Activated naive CD8-positive, alpha-beta T cell treated with anti-CD3 and anti-CD28 coated beads for 36 hours (primary cell): ENCODE measurements at places on chromosomes 7 and 10.

DNA sequence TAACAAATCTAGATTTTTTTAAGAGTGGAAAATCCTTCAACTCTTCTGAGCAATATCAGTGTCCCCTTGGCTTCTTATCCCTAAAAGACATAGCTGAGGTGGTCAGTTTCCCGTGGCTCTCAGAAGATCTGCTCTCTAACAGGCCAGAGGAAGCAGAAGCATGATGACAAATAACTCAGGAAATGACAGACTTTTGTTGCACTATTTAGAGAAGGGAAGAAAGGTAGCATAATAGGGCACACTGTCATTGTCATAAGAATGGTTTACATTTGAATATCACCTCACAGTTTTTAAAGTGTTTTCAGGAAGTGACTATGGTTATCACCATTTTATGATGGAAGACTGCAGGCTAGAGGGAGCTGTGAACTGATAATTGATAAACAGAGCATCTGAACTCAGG lies 33.6 kb upstream of the RAPGEF5 start:
- DNase-seq: no peak

- no peak for DNase-seq
Observed at GRCh38 chr7:84658286-84658685, 463.7 kb upstream of the SEMA3A start.

DNA sequence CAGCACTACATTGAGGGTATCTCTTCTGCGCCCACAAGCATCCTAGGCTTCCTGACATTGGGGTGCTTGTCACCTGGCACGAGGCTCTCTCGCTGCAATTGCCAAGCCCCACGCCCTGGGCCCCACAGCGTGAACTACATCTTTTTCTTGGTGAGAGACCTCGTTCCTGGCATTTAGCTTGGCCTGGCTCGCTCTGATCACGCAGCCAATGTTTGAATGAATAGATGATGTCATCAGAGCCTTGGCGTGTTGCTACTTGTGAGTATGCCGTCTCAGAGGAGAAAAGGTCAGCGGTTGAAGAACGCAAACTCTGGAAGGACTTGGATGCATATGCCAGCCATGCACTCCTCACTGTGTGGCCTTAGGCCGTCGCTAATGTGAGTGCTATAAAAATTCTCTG lies 150.2 kb upstream of the AUTS2 start:
- DNase-seq: no peak

DNA sequence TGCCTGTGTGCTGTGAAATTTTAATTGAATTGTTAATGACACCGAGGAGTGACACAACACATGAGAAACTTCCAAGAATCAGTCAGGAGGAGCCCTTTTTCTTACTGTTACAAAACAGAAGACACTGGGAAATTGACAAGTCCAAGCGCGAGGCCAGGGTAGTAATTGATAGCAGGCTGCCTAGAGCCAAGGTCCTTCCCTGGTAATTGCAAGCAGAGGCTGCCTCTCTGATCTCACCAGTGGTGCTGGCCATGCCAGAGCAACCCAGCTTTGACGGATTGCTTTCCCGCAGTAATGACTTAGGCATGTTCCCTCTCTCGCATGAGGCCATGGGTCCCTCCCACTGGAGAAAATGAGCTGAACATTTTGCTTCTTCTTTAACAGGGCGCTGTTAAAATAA lies 111.5 kb downstream of the LRMDA start:
- no peak for DNase-seq

GRCh38 chr10:46298477-46299285 lies 11.9 kb downstream of the ANTXRL start:
- no peak for DNase-seq

GRCh38 chr7:82714883-82715282 lies 271.3 kb upstream of the CACNA2D1 start:
- DNase-seq: no peak

DNA sequence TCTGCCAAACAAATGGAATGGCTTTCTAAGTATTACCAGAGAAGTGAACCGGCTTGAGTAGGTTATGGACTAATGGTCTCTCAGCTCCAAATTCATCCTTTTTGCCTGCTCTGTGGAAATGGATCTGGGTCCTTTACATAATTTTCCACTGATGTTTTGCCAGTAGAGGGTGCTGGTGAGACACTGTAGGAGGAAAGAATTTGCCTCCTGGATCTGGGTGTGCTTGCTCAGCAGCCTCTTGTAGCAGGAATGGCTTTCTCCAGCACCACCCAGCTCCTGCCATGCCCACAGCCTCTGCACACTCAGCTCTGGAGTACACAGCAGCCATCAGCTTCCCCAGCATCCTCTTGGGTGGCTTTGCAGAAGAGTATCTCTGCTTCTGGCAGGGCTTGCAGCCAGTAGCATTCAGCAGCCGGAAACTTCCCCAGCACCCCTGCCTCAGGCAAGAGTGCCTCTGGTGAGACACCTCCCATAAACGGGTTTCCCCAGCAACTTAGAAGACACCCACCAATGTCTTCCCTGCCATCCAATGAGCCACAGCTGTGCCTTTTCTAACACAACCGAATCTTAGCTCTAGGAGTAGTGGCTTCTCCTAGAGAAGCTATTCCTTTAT lies 235.0 kb upstream of the PLPP4 start:
- no peak for DNase-seq
